NCI-H1930 (cell line): ENCODE measurements at places on chromosomes 5 and 9.

DNA sequence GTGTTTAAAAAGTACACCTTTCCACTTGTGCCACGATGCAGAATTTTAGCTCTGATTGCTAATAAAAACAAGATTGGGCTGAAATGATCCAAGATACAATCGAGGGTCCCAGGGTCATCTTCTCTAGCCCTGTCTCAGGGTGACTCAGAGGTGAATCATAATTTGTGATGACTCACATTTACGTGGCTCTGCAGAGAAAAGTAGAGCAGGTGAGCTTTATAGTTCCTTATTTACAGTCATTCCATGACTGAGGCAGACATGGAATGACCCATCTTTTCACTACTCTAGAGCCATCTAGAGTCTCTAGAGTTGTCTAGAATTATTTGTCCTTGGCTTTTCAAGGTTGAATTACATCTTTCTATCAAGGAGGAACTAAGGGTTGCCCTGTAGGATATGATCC, 155.2 kb downstream of the GAS1 start:
- DNase-seq = no peak

GRCh38 chr5:6873359-6873758, 160.1 kb downstream of the TENT4A start:
- DNase-seq = no peak

DNA sequence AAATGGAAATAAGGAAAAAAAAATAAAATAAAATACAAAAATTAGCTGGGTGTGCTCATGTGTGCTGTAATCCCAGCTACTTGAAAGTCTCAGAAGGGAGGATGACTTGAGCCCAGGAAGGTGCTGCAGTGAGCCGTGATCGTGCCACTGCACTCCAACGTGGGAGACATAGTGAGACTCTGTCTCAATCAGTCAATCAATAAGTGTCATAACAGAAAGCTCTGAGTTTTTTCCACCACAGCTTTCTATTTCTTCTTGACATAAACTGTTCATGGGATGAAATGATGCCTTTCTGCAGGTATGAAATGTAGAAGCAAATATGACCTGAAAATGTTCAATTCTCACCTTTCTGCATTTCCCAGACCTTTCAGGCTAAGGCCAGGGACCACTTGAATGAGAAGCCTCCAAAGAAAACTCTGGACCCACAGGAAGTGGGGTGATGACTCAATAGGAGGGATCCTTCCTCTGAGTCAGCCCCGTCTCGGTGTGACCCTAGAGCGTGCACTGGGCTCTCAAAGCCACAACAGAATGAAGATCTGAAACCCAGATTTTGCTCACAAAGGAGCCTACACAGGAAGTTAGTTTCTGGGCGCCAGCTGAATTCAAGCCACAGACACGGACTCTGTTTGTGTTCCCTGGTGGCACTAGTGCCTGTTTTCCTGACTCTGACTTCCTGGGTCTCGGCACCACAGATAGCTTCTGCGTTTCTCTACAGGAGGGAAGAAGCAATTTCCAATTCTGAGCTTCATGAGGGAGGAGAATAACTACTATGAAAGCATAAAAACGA, 62.0 kb downstream of the ANKH start:
- no peak for DNase-seq

DNA sequence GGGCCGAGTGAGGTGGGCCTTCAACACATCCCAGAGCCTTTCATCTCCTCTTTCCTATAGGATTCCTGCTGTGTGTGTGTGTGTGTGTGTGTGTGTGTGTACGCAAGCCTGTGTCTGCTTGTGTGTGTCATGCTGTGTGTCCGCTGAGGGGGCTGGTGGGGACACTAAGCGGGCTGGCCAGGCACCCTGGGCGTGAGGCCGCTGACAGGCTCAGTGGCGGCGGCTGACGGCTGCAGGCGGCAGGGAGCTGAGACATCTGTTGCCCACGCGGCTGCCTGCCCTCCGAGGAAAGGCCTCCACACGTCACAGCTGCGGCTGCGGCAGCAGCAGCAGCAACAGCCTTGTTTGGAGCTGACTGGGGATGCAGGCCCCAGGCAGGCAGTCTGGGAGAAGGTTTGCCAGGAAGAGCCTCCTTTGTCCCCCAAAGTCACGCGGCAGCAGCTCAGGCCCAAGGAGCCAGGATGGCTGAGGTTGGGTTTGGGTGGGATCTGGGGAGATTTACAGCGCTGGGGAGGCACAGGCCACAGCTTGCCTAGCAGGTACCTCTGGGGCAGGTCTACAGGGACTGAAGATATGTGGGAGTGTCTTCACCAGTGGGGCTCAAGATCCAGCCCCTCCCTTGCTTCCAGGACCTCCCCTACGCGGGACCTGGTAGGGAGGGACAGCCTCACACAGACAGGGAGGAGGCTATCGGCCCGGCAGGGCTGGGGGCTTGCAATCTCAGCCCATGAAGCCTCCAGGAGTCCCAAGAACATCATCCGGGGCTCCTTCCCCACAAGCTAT, 1.8 kb downstream of the PDLIM4 start:
- no peak for DNase-seq

DNA sequence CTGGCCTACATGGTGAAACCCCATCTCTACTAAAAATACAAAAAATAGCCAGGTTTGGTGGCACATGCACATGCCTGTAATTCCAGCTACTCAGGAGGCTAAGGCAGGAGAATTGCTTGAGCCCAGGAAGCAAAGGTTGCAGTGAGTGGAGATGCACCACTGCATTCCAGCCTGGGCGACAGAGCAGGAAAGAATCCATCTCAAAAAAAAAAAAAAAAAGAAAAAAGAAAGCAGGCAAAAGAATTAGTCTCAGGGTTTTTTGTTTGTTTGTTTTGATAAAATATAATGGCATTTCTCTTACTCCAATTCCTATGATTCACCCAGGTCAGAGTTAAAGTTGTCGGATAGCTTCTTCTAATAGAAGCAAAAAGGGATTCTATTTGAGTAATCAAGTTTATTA, 67.0 kb upstream of the ATG10 start:
- DNase-seq = no peak

DNA sequence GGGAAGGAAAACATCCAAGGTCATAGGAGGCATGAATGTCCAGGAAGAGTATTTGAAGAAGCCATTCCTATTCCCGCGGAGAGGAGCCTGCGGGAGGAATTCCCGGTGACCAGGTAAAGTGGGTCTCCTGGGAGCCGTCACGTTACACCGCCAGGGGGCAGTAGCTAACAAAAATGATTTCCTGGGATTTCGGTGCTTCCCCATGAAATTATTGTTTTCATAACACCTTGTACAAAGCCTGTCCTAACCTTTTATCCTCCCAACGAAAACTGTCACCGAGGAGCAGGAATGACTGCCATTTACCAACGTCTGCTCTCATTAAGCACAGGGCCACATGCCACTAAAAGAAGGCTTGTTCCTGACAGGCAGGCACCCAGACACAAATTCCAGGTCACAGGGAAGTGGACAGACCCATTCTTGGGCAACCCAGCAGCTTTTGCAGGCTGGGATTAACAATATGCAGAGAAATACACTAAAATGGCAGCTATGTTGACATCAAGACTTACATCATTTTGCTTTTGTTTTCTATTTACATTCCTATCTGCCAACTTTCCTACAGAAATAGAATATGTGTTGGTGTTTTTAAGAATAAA, 41.2 kb upstream of the CTSL start:
- no peak for DNase-seq

DNA sequence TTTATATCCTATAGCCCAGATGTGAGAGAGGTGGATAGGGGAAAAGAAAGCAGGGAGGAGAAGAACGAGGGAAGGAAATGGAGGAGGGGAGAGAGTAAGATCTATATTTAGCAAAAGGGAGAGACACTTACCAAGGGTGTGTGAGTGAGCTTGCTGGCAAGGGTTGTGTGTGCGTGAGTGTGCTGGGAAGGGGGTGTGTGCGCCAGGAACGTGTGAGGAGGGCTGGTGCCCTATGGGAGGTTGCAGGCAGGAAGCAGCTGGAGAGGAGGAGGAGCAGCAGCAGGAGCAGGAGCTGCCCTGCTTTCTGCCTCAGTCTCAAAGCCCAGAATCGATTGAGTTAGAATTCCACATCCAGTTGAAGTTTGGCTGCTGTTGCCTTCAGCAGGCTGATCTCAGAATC, 148.3 kb upstream of the RUSC2 start:
- no peak for DNase-seq

DNA sequence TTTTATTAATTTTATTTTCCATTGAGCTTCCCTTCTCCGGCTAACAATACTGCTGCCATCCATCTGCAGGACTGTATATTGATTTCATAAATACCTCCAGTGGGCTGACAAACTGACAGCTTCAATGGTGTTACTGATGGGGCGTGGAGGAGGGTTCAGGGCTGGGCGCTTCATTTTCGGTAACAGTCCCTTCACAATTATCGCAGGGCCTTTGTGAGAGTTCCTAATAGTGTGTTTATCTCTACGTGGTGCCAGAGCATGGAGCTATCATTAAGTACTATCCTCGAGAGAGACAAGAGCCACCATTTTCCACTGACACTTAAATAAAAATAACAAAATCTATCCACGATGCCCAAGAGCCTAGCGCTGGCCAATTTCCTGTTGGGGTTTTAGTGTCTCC, 307.0 kb upstream of the PANK3 start:
- no peak for DNase-seq

DNA sequence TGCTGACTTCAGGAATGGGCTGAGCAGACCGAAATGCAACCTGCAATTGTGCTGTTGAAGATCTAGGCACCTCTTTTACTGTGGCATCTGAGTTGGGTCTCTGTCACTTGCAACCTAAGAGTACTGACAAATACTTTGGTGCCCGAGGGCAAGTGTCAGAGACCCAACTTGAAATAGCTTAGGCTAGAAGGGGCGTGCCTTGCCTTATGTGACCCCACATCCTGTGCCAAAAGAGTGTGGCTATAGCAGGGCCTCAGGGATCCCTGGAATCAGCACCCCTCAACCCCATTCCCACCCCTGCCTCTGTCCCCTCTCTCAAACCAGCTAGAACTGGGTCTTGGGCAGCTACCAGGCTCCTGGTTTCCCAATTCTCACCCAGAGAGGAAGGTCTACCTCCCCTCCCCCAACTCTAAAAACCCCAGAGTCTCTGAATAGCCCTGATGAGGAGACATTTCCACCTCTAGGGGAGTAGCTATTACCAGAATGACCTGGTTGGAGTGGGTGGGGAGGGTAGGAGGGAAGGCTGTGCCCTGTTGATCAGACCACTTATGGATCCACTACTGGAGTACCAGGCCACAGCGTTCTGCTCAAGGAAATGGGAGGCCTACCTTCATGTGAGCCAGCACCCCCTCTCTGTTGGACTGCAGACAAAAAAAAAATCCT, 17.5 kb downstream of the RAI14 start:
- no peak for DNase-seq

GRCh38 chr9:122122903-122123632, 30.0 kb upstream of the TTLL11 start:
- DNase-seq = peak; percentile 61
